ENCODE measurements at places on chromosomes 3 and 15. TPM values are rescaled to one million over a fixed set of nuclear protein-coding genes. Genes with fewer than 3 reads are reported as not detected.

GRCh38 chr3:134822090-134822489 is 27.0 kb downstream of the EPHB1 start:
- DNase-seq = no peak

Gene GP5
- 0.23 TPM for total RNA-seq

DNA sequence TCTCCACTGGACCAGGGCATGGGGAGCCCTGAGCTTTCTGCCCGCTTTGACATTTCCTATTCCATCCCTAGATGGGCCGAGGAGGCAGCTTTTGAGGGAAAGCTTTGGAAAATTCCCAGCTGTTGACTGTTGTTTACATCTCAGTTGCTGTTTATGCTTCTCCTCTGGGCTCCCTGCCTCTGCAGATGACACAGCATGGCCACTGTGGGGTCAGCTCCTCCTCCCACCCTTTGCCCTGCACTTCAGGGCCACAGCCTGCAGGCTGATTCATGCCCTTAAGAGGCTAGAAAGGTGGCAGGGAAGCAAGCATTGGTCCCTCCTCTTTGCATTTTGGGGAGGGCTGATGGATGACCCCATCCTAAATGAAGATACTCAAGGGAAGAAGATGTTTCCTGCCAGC is 8.5 kb upstream of the CTXND1 start:
- DNase-seq = no peak

DNA sequence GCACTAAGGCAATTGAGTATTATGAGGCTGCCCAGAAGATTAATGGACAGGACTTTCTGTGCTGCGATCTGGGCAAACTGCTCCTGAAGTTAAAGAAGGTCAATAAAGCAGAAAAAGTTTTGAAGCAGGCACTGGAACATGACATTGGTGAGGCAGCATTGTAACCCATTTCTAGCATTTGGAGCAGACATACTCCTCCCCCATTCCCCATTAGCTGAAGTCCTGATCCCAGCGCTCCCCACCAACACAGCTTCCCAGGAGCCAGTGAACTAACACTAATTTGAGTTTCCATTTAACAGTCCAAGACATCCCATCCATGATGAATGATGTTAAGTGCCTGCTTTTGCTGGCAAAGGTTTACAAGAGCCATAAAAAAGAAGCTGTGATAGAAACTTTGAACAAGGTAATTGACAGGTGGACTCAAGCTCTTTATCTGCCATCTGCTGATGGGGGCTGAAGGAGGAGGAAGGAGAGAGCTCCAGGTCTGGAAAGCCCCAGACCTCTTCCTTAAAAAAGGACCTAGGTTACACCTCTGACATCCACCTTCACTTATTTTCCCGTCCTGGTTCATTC is 22.6 kb downstream of the CSRNP1 start:
- DNase-seq = no peak

GRCh38 chr3:31476209-31476608 is 56.5 kb upstream of the STT3B start:
- no peak for DNase-seq
